ENCODE measurements at places on chromosomes 3 and 15.

DNA sequence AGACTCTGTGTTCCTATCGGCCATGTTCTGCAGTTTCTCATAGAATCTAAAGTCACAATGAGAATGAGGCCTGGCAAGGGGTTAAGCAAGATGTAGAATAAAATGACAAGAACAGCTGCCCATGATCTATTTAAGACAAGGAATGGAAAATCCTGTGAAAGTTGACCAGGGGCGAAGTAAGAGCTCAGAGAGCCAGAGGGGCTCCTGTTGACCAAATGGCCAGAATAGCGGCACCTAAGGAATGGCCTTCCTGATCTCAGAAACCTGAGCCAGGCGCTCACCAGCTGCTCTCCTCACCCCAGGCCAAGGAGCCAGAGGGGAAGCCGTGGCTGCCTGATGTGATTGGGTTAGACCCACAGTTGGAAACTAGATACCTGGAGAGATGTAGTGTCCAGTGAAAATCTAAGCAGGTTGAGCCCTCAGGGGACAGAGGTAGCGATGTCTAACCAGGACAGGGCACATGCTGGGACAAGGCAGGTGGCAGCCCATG is 106.1 kb upstream of the NDN start:
- no peak for DNase-seq

DNA sequence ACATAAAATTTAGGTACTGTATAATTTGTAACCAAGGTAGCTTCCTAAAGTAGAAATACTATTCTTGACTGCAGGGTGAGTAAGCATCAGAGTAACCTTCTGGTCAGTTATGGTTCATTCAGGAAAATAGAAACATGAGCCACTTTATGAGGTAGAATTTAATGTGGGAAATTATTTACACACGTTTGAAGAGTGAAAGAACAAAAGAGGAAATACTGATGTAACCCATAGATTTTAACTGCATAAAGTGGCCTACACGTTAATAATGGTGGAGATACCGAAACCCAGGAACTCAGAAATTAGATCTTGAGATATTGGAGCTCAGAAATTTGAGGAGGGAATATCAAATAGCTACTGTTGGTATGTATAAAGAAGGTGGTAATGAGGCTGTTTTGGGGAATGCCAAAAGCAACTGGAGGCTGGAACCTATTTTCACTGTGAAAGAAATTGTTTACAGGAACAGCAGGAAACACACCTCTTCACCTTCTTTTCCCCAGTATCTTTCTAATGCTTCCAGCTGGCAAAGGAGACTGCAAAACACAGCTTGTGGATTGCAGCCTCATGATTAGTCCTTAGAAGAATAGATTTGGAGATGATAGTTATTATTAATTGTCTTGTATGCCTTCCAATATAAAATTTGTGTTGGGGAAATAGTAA is 216.1 kb downstream of the DOCK3 start:
- DNase-seq = no peak

DNA sequence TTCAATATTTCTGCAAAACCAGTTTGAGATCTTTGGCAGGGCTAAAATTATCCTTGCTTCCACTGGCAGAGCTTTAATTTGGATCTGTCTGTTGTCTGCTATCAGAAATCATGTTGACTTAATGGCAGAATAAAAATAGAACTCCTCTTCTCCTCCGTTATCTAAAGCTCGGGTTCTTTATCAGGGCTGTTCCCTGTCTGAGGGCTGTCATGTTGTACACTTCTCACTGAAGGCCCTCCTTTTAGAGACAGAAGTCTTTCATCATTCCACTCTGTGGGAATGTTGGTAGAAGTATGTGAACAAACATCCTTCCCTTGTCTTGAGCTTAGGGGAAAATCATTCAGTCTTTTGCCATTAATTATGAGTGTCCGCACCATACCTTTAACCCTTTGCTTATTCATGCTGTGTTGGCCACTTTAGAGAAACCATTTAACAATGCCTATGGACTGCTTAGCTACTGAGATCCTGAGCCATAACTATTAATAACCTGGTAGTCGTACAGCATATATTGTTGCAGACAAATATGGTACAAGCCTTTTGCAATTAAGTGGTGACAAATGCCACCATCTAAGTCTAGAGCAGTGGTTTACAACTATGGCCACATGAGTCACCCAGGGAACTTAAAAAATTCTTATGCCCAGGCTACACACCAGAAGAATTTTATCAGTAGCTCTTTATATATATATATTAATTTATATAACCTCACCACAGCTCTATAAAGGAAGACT is 226.0 kb upstream of the TPM1 start:
- DNase-seq = no peak

- DNase-seq = no peak
Measured at GRCh38 chr3:184907681-184908649, 96.0 kb downstream of the VPS8 start.

- DNase-seq = no peak
Measured at GRCh38 chr15:92665100-92665555, 9.6 kb upstream of the FAM174B start.

GRCh38 chr15:38438031-38438986 is 15.6 kb upstream of the FAM98B start:
- no peak for DNase-seq

GRCh38 chr3:150605998-150606641 is 3.0 kb downstream of the SELENOT start:
- DNase-seq = no peak

DNA sequence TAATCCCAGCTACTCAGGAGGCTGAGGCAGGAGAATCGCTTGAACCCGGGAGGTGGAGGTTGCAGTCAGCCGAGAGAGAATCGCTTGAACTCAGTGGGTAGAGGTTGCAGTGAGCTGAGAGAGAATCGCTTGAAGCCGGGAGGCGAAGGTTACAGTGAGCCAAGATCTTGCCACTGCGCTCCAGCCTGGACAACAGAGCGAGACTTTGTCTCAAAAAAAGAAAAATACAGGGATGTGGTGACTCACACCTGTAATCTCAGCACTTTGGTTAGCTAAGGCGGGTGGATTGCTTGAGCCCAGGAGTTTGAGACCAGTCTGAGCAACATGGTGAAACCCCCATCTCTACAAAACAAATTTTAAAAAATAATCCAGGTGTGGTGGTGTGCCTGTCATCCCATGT is 26.8 kb downstream of the UBE2E1 start:
- no peak for DNase-seq

DNA sequence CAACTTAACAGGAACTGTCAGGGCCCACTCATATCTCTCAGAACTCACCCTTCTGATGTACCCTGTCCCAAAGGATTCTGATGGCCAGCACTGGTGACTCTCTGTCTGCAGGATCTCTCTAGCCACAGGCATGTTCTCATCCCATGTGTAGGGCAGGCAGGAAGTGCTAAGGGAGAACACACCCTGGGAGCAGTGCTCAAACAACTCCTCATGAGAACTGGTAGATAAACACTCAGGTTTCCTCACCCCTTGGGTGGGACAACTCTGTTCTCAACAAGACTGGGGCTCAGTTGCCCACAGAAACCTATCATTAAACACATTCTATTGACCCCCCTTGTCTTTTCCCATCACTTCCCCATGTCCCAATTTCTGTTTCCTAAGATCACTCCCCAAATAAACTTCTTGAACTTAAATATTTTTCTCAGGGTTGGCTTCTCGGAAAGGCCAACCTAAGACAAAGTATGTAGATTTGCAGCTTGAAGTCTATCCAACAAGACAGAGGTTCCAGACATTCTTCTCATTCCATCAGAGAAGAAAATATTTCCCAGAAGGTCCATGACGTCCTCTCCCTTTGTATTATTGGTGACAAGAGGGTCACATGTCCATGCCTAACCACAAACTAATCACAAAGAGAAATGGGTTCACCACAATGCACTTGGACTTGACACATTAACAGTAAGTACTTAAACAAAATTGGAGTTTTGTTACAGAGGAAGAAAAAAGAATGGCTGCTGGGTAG is 276.6 kb upstream of the GADL1 start:
- DNase-seq = no peak

- peak; percentile 88 for DNase-seq
Measured at GRCh38 chr3:194572143-194572789, 61.0 kb downstream of the TMEM44 start.

- no peak for DNase-seq
Measured at GRCh38 chr3:170471149-170471548, 52.5 kb downstream of the CLDN11 start.

DNA sequence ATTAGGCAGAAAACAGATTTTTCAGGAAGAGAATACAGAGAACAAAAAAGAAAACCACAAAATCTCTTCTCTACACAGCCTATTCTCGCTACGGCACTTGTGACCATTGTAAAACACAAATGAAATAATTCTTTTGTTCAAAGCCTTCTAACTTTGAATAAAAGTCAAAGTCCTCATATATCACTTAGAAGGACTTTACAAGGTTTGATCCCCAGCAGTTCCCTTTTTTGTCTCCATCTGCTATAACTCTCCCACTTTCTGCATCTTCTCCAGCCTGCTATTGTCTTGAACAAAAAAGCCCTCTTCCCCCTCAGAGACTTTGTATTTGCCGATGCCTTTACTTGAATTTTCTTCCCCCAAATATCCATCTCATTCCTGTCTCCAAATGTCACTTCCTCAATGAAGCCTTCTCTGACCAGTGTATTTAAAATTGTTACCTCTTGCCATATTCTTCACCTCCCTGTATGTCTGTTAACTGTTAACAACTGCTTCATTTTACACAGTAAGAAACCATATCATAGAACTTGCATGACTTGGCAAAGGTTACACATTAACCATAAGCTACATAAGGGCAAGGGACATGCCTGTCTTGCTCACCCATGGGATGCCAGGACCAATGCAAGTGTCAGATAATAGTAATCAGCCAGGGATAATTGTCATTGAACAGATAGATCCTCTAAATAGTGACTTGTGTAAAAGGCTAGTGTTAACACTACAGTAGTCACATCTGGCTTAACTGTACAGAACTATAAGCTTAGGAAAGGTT is 122.4 kb downstream of the CBLB start:
- DNase-seq = no peak

DNA sequence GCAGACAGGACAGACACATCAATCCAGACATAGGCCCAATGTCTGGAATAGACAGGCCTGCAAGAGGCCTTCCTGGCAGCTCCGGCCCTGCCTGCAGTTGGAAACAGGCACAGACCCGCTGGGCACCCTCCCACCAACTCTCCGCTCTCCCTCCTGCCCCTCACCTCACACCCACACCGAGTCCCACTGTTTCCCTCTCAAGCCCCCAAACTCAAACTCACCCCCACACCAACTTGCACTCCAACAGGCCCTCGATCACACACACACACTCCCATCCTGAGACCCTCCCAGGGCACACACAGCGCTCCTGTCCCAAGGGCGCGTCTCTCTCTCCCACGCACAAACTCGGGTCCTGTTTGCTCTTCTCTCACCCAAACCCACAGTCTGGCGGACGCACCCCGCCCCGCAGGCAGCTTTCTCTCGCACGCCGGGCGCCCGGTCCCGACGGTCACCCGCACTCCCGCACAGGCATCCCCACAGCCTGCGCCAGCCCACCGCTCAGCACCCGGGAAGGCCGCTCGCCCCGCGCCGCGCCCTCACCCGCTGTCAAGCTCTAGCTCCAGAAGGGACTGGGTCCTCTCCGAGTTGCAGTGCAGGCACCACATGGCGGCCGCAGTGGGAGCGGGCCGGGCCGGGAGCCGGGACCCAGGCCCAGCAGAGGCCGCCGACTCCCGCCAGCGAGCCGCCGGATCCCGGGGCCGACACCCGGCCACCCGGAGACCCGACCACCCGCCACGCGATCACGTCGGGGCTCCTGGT is 106.2 kb downstream of the IQSEC1 start:
- no peak for DNase-seq

- no peak for DNase-seq
Measured at GRCh38 chr3:8988791-8989558, 25.7 kb upstream of the RAD18 start.

All from cardiac septum (tissue), 1 donor.